ENCODE measurements at places on chromosomes 5 and 9. TPM values are rescaled to one million over a fixed set of nuclear protein-coding genes. Genes with fewer than 3 reads are reported as not detected.

DNA sequence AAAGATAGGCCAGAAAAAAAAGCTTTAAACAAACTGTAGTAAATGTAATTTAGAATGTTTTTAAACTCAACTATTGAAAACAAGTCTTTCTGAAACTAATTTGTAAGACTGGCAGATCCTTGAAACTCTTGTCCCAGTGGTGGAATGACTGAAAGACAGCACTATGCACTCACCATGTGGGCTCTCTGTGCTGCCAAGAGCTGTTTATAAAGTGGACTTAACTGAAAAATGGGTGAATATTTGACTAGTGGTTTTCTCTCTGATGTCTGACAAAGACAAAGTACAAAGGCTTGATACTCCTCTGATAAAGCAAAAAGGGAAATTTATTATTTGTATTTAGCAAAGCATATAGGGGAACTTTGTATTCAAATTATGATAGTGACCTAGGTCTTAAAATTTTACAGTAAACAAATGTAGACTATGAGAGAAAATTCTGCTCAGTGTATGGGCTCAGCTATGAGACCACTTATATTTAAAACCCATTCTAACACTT lies 635.4 kb downstream of the NR2F1-AS1 start:
- DNase-seq, result no peak

- DNase-seq, result no peak
Observed at GRCh38 chr5:148702019-148702596, 47.8 kb upstream of the HTR4 start.

GRCh38 chr9:269081-269711 lies 54.5 kb downstream of the DOCK8 start:
- DNase-seq, result no peak

The C5 gene
- total RNA-seq, result 2.6 TPM

DNA sequence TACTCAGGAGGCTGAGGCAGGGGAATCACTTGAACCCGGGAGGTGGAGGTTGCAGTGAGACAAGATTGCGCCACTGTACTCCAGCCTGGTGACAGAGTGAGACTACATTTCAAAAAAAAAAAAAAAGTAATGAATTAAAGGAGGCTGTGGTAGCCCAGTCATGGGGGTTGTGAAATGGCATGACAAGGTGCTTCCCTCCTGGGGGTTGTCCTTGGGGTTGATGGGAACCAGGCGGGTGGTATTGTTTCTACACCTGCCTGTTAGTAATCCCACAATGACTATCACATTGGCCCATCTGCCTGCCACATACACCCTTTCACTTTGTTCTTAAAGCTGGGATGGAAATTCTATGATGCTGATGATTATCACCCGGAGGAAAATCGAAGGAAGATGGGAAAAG lies 5.6 kb downstream of the IDNK start:
- no peak for DNase-seq

The DDX4 gene
- not detected for total RNA-seq

- DNase-seq, result no peak
Observed at GRCh38 chr9:107685901-107686300, 196.3 kb upstream of the KLF4 start.

- DNase-seq, result no peak
Observed at GRCh38 chr5:59759600-59760351, 133.8 kb downstream of the PDE4D start.

DNA sequence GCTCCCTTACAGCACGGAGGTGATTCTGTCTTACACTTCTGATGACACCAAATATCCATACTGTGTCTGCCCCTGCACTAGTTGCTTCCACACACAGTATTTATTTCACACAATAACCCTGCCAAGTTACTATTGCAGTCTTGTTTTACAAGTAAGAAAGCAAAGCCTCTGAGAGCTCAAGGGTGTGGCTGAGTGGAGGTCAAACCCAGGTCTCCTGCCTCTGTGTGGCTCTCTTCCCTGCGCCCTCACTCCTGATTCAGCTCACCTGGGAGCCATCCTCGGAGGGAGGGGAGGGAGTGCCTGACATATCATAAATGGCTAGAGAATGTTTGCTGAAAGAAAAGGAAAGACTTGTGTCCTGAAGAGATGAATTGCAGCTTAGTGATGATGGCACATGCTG lies 41.0 kb downstream of the MVB12B start:
- no peak for DNase-seq

Data from naive thymus-derived CD4-positive, alpha-beta T cell (primary cell).